WERI-Rb-1 (cell line): ENCODE measurements at places on chromosomes 2 and 18.
A peak's percentile ranks its signal among the peaks of the same experiment; 100 is the strongest.

DNA sequence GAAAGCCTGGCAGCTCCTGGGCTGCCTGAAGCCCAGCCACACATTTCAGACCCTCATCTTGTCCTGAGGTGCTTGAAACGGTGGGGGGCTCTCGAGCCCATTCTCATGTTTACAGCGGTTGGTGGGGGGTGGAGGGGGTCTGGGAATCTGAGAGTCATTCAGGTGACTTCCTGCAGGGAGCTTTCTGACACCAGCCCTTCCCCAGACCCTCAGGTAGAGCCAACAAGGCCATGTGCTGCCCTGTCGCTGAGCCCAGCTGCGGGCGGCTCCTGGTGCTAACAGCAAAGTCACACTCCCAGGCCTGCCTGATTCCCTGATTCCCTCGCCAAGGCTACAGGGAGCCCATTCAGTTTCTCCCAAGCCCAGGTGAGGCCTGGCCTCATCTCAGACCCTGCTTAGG, 324.9 kb upstream of the MEX3C start:
- DNase-seq = no peak

GRCh38 chr2:47373747-47374146, 29.2 kb upstream of the MSH2 start:
- DNase-seq = peak; percentile 52

DNA sequence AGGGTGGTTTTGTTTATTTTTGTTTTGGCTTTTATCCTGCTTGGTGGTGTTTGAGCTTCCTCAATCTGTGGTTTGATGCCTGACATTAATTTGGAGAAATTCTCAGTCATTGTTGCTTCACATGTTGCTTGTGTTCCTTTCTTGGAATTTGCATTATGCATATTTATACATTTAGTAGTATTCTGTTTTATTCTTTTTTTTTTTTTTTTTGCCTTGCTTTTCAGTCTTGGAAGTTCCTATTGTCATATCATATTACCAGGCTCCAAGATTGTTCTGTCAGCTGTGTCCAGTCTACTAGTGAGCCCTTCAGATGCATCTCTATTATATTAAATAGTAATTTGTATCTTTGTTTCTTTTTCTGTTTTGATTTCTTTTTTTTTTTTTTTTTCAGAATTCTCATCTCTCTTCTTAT, 77.0 kb downstream of the EPC2 start:
- no peak for DNase-seq

DNA sequence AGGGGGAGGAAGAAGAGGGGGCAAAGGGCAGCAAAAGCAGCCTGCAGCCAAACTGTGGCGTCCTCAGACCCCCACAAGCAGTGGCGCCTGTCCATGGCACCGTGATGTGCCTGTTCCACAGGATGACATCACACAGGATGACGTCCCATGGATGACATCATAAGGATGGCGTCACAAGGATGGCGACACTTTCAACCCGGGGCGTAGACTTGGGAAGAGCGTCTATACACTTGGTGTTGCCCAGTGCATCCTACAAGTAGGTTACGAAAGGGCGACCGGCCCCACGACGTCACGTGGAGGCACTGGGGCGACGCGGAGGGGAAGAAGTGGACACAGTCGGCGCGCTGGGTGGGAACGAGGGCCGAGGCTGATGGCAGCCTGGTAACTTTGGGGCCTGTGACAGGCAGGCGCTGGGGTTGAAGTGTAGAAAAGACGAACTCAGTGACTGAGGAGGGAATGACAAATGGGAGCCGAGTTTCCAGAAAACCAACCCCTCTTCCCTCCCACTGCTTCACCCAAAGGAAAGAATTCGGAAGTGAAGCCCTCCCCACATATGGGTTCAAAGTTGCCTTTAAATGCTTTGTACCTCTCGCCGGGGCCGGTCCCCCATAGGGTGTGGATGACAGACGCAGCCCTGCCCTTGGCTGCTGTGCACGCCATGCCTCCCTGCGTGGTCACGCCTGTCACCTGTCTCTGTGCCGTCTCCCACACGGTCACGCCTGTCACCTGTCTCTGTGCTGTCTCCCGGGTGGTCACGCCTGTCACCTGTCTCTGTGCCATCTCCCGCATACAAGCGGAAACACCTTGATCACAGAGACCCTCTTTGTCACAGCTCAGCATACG, 13.4 kb upstream of the KCNG2 start:
- no peak for DNase-seq

DNA sequence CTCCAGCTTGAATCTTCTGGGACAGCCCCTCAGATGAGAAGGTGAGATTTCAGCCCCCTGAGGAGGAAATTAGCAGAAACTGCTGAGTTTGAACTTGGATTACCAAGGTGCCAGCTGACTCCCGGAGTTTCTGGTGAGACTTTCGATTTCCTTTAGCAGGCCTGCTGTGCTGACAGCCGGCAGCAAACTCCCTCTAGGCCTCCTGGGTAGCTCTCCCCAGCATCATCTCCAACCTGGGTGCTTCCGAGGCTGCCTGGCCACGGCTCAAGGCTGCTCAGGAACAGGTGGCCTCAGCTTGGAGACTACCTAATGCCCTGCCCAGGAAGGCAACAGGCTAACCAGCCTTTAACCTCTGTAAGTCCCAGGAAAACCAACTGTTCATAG, 16.5 kb downstream of the SDC1 start:
- DNase-seq = peak; percentile 87

DNA sequence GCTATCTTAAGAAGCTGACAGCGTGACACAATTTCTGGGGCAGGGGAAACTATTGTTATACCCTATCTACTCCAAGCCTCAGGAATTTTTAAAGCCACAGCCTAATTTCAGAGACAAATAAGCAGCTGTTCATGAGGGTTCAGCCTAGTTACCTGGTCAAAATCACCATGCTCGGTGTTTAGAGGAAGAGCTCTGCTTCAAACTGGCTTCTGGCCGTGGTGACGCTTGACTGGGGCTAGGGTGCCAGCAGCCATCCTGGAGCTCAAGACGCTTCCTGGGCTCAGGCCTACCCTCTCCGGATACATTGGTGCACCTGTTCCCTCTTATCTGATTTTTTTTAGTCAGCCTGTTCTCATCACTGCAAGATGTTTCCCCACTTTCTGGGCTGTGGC, 41.7 kb downstream of the FRZB start:
- no peak for DNase-seq

DNA sequence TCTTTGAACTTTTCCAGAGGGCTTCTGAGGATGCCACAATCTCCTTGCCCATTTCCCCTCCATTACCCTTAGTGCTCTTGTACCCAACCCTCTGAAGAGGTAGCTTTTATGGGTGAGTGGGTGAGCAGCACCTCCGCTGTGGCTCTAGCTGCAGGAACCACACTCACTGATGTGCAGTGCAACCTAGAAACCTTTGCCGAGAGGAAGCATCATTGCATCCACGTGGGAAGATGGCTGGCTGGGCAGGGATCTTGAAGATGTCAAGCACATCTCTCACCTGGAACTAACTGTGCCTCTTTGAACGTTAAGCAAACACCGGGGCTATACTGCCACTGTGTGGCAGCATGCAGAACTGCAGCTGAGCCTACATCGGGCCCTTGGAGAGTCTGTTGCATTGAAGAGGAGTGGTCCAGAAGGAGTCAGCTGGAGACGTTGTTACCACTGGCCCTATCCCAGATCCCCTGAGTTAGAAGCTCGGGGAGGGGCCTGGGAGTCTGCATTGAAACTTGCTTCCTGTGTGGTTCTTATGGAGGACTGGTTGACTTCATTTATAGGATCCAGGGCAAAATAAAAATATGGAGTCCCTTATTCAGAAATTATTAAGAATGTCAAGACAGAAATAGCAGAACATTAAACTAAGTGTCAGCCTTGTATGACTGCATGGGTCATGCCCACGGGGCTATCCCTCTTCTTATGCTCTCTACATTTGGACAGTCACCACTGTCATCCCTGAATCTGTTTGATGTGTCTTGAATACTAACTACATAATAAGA, 28.7 kb downstream of the IGFBP5 start:
- DNase-seq = peak; percentile 72

GRCh38 chr2:18435426-18436037, 124.9 kb downstream of the RDH14 start:
- peak; percentile 26 for DNase-seq

DNA sequence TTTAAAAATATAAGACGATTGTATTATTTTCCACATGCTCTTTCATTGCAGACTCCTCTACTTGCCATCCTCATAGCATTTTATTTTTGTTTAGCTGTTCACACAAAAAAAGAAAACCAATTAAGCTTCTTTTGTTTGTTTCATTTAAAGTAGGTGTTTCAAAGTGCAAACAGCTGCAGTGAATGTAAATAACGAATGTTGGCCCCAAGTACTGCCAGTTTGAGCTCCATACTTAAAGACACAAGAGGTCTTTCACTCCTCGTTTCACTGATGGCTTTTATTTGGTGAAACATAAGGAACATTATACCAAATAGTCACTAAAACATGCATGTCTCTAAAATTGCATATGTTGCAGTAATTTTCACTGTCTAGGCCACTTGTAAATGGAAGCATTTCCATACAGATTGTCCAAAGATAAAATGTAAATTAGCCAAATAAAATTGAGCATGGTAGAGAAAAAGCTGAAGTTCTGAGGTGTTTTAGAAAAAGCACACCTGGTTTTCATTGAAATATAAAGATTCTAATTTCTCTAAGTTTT, 253.4 kb downstream of the TMX3 start:
- DNase-seq = no peak

- no peak for DNase-seq
Measured at GRCh38 chr2:221767106-221768012, 195.3 kb upstream of the EPHA4 start.

GRCh38 chr2:169509298-169509885, at the start of gene KLHL41:
Gene KLHL41, plus strand, starts transcription at chr2:169509702. Its CDS starts 77 bp downstream, at chr2:169509779.
- peak; percentile 30 for DNase-seq

DNA sequence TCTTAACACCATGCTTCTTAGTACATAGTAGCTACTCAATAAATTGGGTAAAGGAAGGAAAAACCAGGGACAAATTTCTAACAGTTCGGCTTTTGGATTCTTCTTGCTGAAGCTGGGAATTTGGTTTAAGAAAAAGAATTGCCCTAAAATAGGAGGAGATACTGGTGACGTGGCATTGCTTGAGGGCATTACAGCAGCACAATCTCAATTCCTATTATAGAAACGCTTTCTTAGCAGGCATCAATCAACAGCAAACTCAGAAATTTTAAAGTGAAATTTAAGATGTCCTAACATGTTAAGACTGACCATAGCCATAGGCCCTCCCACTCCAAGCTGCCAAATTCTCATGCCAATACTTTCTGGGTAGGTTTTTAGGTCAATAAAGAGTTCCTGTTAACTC, 169.5 kb downstream of the SRBD1 start:
- no peak for DNase-seq

- no peak for DNase-seq
Measured at GRCh38 chr2:169041594-169041993, 10.5 kb upstream of the ABCB11 start.

GRCh38 chr18:9233771-9234440, 97.3 kb downstream of the ANKRD12 start:
- no peak for DNase-seq

DNA sequence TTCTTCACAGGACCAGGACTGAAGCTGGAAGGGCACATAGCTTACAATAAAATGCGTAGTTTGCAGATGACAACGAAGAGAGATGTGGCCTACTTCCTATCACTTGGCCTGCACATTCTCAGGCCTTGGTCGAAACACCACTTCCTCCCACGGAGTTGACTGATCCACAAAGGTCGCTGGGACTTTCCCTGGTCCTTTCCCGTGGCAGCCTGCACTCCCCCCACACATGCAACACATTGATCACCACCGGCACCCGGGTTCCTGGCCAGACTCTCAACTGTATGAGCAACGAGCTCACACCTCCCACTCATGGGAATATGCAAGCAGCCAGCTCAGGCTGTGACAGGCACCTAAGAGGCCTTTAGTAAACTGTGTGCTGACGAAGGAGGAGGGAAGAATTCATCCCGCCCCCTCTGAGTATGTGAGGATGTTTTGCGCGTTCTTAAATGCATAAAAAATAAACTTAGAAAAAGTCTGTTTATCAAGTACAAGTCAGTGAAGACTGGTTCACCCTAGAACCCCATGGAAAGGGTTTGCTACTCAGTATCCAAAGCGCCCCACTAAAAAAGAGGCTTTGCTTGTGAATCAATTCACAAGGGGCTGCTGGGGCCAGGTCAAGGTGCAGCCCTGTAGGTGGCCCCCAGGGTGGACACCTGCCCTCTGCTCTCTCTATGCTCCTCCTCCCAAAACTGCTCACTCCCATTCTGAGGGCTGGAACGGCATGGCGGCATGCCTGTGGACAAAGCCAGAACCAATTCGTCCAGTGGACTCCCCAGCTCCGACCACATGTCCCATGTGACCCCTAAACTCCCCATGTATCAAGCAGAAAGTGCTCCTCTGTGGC, 154.3 kb downstream of the EIPR1 start:
- no peak for DNase-seq

GRCh38 chr2:207796585-207797350, 27.1 kb upstream of the FZD5 start:
- DNase-seq = peak; percentile 33

DNA sequence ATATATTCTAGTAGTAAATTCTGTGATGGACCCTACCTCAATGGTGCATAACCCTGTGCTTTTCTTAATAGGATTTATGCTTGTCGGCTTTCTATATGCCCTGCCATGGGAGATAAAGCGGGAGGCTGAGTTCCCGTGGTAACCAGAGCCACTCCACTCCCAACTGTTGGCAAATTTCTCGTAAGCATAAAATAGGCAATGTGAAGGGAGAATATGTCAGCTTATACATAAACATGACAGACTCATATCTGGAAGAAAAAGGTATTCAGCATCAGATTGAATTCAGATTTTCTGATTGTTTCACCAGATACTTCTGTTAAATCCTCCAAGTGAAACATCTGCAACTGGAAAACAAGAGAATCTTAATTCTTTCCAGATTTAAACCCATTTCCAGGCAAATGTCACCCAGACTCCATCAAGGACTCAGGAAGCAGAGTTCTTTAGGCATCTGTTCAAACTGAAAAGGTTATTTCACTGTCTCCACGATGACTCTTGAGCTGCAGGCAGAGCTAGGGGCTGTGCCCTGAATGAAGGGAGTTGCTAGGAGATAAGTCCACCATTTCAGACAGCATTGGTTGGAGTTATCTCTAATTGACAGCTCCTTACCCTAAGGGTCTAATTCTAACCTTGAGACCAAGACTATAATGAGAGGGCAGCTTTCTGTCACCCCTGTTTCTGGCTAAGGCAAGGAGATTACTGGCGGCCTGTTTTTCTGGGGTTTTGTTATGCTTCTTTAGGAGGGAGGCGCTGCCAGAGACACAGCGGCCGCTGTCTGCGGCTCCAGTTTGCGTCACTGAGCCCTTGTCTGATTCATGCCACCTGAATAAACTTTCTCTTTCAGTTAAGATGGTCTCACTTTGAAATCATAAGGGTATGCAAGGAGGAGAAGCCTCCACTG, 381.3 kb downstream of the SOX11 start:
- peak; percentile 59 for DNase-seq

DNA sequence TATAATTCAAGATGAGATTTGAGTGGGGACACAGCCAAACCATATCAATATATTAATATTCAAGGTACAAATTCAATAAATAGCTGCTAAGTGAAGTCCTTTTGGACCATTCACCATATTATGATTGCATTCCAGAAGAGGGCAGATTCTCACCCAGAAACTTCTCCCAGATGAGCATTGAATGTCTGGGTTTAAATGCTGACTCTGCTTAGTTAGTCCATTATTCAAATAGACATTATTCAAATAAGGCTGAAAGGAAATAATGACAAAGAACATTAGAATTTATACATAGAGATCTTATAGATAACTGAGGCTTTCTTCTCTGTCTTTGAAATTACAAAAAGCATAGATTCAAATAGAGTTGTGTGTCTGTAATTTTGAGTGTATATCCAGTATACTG, 579.4 kb upstream of the SLC8A1 start:
- DNase-seq = no peak

- DNase-seq = no peak
Measured at GRCh38 chr2:170823088-170823897, 6.6 kb downstream of the GAD1 start.

- DNase-seq = no peak
Measured at GRCh38 chr2:235934059-235934773, 234.0 kb downstream of the GBX2 start.

- DNase-seq = no peak
Measured at GRCh38 chr2:126707191-126707590, 51.2 kb downstream of the GYPC start.
